ENCODE measurements at places on chromosomes 1 and 21.

DNA sequence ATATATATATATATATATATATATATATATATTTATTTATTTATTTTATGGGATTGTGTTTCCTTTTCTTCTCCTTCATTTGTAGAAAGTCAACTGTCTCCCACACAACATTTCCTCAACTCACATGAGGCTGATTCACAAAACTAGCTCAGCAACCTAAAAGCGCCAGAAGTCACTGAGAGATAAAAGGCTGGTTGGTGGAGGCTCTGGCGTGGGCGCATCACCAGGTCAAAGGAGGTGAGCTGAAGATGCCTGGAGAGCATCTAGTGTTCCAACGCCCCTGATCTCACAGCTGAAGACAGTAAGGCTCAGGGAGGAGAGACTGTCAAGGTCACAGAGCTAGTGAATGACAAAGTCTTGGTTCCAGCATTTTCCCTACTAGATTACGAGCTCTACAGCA, 78.0 kb downstream of the HLCS start:
- DNase-seq = peak; percentile 8

GRCh38 chr21:45640888-45641479, 2.5 kb upstream of the PCBP3 start:
- DNase-seq = peak; percentile 26

DNA sequence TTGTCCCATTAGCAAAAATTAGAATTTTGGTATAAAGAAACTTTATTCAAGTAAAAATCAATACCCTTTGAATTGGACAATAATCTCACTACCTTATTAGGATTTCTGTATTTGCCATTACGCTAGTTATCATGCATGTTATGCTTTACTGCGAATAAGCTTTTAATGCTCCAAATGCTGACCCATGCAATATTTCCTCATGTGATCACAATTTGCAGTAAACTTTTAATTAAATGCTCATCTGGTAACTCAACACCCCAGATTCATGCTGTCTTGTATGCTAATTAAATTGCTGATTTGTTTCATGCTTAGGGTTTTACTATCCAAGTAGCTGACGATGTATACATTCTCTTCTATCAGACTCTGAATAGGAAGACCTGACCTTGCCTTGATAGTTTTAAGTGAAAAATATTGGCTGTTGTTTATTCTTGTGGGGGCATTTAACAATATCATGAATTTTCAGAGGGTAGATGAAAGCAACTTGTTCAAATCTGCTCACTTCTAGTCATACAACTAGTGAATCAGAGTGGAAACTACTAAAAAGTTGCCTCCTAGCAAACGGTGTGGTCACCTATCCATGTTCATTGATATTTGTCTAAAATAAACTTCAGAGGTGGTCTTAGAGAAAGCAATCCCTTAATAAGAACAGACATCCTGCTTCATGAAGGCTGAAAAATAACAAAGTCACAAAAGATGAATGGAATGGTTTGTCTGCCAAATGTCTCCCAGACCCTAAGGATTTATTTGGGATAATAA, 5.6 kb downstream of the XCL1 start:
- DNase-seq = no peak

GRCh38 chr1:76070538-76070937, 4.0 kb upstream of the ST6GALNAC3 start:
- DNase-seq = no peak
